ENCODE measurements at places on chromosomes 7 and 10.

DNA sequence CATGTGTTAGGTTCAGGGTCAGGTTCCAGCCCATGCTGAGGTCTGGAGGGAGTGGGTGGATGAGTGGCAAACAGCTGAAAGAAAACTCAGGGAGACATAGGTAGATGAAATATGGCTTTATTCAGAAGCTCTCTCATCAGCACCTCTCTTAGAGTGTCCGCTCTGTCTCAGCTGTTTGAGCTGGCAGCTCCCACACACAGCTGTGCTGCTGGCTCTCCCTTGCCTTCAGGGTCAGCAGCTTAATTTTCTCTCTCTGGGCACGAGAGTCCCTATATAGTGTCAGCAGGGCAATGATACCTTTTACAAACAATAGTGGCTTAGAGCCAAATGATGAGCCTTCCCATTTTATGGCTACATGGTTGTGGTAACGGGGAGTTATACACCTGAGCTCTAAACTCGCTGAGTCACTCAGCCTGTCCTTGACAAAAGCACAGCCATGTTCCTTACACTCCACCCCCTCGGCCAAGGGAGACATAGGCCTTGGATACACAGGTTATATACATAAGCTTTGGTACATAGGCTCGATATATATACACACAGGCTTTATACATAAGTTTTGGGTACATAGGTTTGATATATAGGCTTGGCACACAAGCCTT lies 10.4 kb downstream of the RNF133 start:
- DNase-seq: no peak

DNA sequence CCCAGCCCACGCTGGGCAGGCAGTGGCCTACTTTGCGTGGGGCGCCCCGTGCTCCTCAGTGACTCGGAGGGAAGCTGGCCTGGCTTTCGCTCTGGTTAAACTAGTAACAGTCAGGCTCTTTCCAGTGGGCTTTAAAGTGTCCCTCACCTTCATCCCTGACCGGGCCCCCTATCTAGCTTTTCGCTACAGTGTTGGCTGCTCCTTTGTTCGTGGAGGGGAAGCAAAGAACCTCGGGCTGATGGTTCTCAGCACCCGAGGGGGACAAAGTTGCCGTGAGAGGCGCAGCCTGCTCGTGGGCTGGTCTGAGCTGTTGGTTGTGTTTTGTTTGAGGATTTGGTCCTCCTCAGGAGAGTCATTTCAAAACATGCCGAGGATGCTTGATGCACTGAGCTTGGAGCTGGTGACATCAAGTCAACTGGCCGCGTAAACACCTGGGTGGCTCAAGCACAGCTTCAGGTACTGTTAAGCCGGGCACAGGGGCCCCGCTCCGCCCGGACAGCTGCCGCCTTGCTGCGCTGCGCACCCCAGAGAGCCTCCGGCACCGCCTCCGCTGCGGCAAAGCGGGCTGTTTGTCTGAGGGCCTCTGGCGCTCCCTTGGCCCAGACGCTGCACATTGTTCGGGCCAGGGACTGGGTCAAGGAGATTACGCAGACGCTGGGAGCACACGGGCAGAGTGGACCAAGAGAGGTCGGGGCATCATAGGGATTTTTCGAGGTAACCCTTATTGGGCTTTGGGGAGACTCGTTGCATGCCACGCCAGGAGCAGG lies 1.6 kb downstream of the DLX6 start:
- DNase-seq: no peak

- DNase-seq: no peak
Measured at GRCh38 chr7:15424468-15424867, 137.3 kb downstream of the AGMO start.

DNA sequence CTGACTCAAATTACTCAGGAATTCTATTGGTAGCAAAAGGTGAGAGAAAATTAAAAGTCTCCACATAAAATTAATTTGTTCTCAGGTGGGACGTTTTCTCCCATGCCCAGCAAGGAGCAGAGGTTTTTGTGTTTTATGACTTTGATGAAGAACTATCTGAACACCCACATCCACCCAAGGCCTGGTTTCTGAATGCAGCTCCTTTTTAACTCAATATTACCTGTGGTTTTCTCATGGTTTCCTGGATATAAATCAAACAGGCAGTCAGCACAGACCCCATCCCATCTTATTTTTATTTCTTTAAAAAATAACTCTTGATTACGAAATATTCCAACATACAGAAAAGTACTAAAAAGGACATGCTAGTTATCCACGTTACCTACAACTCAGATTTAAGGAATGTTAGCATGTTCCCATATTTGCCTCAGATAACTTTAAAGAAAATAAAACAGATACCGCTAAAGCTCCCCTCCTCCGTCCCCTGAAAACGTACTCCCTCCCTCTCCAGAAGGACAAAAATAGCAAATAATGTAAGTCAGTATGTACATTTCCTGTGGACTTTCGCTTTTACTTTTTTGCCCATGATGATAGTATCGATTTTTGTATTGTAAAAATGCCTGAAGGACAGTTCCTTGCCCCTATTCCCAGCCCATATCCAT lies 43.4 kb downstream of the GLI3 start:
- no peak for DNase-seq

DNA sequence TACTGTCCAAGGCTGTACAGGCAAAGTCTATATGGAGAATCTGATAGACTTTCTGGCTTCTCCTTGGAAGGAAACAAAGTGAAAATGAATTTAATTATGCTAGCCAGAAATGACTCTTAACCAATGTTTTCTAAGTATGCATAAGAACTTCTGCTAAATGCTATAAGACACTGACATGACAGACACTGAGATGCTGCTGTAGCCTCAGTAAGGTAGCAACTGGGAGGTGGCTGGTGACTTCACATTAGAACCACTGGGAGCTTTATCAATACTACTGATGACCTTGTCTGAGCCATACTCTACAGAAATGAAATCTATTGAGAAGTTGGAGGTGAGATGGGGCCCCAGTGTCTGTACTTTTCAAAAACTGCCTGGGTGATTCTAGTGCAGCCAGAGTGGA lies 188.6 kb downstream of the ZNF365 start:
- no peak for DNase-seq

- DNase-seq: no peak
Measured at GRCh38 chr10:58704226-58704625, 191.6 kb downstream of the BICC1 start.

- no peak for DNase-seq
Measured at GRCh38 chr10:42744134-42744701, 38.4 kb upstream of the BMS1 start.

- no peak for DNase-seq
Measured at GRCh38 chr7:124051681-124052377, 19.0 kb upstream of the TMEM229A start.

DNA sequence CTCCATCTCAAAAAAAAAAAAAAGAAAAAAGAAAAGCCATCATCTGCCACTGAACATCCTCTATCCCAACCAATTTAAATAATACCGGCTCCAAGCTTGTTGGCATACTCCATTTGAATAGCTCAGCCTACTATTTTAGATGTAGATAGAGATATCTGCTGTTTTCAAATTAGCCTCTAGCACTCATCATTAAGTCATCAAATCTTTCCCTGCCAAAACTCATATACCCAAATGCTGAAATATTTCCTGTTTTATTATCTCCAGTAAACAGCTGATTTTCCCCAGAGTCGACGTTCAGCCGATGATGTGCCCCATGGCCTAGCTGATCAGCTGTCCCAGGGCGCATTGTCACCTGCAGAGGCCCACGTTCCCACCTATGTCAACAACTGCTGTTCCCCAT lies 34.5 kb upstream of the FRMD4A start:
- DNase-seq: no peak

- DNase-seq: no peak
Measured at GRCh38 chr7:105098863-105099515, 85.0 kb downstream of the KMT2E start.

Measured in HEK293T (cell line).